ENCODE measurements at places on chromosomes 1 and 21.
A peak's percentile ranks its signal among the peaks of the same experiment; 100 is the strongest.

DNA sequence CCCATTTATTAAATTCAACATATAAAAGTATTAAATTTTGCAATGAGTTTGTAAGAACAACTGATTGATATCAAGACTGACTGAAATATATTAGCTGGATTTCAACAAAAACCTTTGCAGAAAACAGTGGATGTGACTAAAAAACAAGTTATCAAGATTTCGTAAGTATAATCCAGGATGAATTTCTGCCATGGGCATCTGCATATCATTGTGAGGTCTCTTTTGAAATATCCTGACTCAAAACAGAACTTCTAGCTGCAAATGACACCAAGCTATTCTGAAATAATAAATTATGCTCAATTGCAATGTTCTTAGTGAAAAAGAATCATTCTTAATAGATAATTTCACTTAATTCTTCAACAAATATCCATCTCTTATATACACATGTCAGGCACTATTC is 52.6 kb downstream of the CD34 start:
- no peak for DNase-seq

- DNase-seq = no peak
These were observed 9.4 kb upstream of the CAPN9 start for GRCh38 chr1:230737622-230738262.

- no peak for DNase-seq
These were observed 150.2 kb downstream of the GRIK3 start for GRCh38 chr1:36884029-36884701.

GRCh38 chr1:16155537-16156410 is at the start of gene EPHA2:
EPHA2 (minus strand) TSS chr1:16156069; CDS start chr1:16155932, 137 bp downstream.
- DNase-seq = peak; percentile 95

GRCh38 chr1:7987528-7987927 is 26.0 kb downstream of the PARK7 start:
- no peak for DNase-seq

- DNase-seq = peak; percentile 27
These were observed 41.6 kb downstream of the AK4 start for GRCh38 chr1:65189576-65190115.
